ENCODE measurements at places on chromosomes 7 and 10.

- no peak for DNase-seq
These were observed 81.5 kb upstream of the SMIM30 start for GRCh38 chr7:113199841-113200240.

GRCh38 chr7:24898691-24899090 lies 81.3 kb downstream of the OSBPL3 start:
- DNase-seq: no peak

GRCh38 chr7:82389876-82390275 lies 53.7 kb downstream of the CACNA2D1 start:
- DNase-seq: no peak

DNA sequence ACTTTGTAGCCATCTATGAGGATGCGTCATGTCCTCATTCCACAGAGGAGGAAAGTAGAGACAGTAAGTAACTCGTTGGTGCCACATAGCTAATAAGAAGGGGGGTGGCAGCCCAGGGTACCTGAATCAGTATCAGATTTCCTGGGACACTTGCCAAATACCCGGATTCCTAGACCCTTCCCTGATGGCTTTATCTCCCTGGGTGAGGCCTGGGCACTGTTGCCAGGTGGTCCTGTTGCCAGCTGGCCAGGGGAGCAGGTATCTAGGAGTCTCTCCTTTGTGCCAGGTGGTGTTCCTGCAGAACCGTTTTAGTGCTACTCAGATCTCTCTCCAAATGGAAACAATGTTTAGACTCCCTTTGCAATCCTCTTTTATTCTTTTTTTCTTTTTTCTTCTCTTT lies 12.7 kb downstream of the SLC29A3 start:
- DNase-seq: no peak

DNA sequence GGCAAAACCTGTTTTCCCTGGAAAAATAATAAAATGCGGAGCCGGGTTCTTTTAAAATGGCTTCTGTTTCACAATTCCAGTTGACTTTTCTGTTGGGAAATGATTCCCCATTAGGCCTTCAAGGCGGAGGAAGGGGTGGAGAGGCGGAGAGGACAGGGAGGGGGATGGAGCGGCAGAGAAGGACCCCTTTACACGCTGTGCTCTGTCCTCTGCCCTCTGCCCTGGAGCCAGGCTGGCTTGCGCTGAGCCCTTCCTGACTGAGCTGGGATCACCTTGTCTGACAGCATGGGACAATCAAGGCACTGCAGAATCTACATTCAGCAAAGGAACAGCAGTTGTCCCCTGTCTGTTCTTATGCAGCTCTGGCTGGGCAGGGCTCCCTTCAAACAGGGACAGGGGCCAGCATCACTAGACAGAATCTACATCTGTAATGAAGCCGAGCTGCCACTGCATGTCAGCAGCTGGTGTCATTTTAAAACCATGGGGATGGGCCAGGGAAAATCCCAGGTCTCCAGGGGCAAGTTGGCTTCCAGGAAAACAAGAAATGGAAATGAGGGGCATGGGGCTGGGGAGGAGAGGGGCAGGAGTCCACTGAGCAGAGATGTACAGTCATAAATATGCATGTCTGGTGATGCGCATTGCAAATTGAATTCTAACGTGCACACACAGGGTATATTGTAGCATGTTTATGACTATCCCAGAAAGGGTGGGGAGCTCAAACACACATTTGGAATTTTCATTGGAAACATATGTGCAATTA lies 120.0 kb downstream of the MKX start:
- no peak for DNase-seq

GRCh38 chr10:132645247-132645530 lies 107.6 kb downstream of the INPP5A start:
- no peak for DNase-seq

GRCh38 chr10:47449102-47449978 lies 34.6 kb downstream of the ANXA8 start:
- no peak for DNase-seq

GRCh38 chr10:97494863-97495506 lies 3.2 kb downstream of the MMS19 start:
- no peak for DNase-seq

- DNase-seq: no peak
These were observed 1156.3 kb downstream of the SORCS3 start for GRCh38 chr10:105797234-105797890.

DNA sequence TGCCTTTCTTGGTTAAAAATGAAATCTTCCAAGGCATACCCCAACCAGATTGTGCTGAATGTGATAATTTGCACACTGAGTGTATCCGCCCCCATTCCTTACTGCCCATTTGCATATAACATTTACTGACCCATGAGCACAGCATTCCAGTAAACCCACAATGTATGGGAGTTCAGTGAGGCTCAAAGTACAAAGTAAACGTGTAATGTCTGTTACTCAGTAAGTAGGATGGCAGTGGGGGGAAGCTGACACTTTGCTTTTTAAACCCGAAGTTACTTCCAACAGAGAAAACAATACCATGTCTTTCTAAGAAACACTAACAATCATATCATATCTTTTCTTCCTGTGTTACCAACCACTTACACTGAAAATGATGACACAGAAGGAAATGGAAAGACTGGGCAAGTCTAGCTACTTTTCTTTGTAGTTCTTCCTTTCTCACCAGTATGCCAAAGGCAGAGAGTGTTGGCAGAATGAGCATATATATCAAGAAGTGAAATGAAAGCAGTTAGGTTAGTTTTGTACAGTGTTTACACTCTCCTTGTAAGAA lies 27.1 kb upstream of the SOSTDC1 start:
- DNase-seq: no peak

All from stimulated activated CD4-positive, alpha-beta T cell treated with anti-CD3 and anti-CD28 coated beads, TNF-alpha, amount 100 ng/mL, for 24 hours (primary cell).